ENCODE measurements at places on chromosomes 7 and 10.

- no peak for DNase-seq
Observed at GRCh38 chr10:92146107-92146506, 144.8 kb downstream of the CPEB3 start.

DNA sequence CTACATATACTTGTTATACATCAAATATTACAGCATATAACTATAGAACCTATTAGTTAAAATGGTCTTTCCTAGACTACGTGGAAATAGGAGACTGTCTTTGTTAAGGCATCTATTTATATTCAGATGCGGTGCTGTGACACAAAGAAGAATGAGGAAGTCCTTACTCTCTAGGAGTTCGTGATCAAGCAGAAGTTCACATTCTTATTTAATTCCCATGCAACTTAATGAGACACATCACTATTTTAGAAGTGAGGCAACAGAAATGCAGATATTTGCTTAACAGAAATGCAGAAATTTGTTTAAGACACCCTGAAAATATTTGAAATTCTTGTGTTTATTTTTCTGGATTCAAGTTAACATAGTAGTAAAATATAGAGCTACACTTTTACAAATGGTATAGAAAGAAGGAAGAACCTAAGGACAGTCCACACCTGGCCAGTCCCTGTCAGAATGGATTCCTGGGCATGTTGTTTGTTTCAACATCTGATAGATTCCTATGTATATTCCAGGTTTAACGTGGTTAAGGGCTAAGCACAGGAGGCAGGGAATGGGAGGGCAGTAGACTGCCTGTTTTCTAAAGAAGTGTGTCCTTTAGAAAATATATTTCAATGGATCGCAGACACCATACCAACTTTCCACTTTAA, 70.6 kb upstream of the NXPH1 start:
- no peak for DNase-seq

DNA sequence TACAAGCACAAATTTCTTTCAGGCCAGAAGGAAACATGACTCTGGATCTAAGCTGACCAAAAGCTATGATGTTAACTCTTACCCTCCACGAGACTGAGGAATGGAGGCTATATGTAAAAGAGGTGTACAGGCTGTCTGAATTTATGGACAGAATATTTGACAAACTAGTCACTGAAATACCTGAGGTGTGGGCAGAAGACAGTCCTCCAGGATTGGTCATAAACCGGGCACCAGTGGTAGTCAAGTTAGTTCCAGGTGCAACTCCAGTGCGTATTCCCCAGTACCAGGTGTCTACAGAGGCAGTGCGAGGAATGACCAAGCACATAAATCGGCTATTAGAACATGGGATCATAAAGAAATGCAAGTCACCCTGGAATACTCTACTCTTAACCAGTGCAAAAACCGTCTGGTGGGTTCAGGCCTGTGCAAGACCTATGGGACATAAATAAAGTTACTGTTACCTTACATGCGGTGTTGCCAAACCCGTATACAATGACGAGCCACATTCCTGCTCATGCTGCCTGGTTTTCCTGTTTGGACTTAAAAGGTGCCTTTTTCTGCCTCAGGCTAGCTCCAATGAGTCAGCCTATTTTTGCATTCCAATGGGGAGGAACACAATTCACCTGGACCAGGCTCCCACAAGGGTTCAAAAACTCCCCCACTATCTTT, 6.7 kb upstream of the CYREN start:
- no peak for DNase-seq

DNA sequence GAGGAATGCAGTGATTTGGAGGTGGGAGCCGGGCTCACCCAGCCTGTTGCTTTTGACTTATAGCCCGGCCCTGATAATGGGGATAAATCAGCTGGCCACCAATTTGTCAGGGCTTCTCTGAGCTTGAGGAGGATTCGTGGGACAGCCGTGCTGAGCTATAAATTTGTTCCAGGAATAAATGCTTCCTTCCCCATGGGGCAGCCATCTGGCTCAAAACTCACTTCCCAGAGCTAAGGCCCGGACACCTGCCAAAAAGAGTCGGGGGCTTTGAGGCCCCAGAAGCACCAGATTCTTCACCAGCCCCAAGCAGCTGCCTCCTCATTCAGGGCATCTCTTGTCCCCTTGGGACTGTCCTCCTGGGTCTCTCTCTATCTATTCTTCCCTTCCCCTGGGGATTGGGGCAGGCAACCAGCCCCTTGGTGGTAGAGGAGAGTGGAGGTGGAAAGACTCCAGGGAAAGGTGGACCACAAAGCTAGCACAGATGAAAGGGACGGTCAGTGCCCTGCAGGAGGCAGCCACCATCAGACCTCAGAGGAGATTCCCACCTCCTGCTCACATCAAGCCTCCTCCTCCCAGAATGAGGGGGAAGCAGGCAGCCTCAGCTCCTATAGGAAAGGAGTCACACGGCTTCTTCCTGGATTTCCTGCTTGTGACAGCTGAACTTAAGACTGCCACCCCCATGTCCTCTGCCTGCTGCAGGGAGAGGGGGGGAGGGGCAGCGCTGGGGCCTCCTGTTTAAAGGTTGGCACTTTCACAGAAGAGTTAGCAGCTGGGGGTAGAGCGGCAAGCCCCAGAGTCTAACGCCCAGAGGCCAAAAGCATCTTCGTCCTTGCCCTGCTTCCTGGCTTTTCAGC, 44.2 kb upstream of the LRRC4 start:
- DNase-seq = no peak

DNA sequence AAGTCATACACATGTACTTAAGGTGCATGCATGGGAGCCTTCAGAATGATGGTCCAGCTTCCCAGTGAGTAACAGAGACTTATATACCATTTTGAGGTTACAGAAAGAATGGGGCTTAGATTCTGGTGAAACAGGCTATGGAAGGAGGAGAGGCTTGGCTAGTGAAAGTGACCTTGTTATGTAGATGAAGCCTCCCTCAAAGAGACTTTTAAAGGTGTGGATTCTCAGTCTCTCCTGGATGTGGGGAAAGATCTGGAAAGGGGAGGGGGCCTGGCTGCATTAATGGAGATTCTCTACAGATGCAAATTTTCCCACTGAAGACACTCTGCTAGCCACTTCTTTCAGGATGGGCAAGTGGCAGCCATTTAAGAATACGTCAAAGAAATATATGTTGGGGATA, 5.5 kb downstream of the RASSF4 start:
- DNase-seq = no peak

- no peak for DNase-seq
Observed at GRCh38 chr10:1022413-1022812, 3.2 kb downstream of the IDI2 start.

DNA sequence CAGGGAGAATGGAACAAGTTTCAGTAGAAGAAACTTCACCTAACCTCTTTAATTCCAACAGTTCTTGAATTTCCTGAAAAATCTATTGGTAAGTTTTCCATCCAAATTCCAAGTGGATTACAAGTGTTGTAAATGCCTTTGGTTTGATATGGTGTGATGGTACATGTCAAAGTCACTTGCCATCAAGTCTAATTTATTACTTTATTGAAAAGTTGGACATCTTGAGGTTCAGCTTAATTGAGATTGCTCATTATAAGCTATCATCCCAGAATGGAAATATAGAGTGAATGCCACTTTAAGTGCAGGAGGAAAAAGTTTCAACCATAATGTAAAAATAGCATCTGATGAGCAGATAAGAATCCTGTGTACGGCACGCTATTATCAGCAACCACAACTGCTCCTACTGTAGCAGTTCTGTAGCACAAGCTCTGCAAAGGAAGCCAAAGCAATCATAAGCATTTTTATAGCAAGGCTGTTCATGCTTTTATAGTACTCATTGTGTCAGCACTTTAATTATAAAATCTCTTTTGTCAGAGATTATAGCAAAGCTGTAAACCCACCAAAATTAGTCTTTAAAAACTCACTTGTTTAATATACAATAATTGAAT, 991.8 kb upstream of the PHF14 start:
- DNase-seq = no peak

GRCh38 chr10:13492493-13493180, 36.2 kb downstream of the BEND7 start:
- DNase-seq = no peak

- peak; percentile 13 for DNase-seq
Observed at GRCh38 chr7:27095050-27095896, 527 bp downstream of the HOXA1 start.

- DNase-seq = no peak
Observed at GRCh38 chr7:129875745-129876411, 76.9 kb downstream of the UBE2H start.

GRCh38 chr10:75744261-75744660, 312.8 kb downstream of the LRMDA start:
- no peak for DNase-seq

GRCh38 chr7:15560968-15561367, 847 bp downstream of the AGMO start:
- no peak for DNase-seq

GRCh38 chr7:33941418-33941817, 36.1 kb downstream of the BMPER start:
- no peak for DNase-seq

DNA sequence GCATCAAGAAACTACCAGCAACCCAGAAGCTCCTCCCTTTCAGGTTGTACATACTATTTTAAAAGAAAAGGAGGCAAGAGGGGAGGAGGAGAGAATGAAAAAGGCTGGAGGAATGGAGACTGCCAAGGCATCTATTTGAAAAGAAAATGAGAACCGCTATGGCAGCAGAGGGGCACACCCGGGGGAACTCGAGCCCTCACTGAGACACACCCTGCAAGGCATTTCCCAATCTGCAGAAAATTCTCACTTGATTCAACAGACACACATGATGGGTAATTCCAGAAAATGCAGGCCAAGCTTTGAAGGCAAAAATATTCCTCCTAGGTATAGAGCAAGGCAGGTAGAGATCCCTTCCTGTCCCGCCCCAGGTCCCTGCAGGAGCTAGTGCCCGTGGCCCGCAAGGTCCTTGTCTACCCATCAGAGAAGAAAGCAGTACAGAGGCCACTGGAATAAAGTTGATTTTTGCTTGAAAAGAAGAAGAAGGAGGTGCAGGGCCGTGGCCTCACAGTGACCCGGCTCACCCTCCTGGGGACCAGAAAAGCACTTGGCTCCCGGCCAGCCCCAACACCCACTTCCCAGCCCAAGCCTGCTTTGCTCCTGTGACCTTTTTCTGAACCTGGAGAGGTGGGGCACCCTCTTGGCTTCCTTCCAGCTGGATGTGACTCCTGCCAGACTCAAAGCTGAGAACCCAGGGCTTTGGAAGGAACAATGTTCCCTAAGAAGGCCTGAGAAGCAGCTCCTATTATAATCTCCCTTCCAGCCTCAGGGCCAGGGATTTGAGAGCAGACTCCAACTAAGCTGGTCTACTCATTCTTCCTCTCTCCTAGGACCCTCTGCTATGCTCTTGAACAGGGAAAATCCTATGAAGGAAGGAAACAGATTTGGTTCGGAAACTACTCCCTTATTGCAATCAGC, 6.2 kb upstream of the PIK3CG start:
- DNase-seq = no peak

GRCh38 chr7:97005183-97006054, at the start of gene DLX6:
Gene DLX6, plus strand, starts transcription at chr7:97005553. Its CDS starts 425 bp downstream, at chr7:97005978.
- no peak for DNase-seq

- no peak for DNase-seq
Observed at GRCh38 chr10:12822126-12822892, 179.2 kb downstream of the CCDC3 start.

- DNase-seq = no peak
Observed at GRCh38 chr10:75650648-75651047, 219.2 kb downstream of the LRMDA start.

DNA sequence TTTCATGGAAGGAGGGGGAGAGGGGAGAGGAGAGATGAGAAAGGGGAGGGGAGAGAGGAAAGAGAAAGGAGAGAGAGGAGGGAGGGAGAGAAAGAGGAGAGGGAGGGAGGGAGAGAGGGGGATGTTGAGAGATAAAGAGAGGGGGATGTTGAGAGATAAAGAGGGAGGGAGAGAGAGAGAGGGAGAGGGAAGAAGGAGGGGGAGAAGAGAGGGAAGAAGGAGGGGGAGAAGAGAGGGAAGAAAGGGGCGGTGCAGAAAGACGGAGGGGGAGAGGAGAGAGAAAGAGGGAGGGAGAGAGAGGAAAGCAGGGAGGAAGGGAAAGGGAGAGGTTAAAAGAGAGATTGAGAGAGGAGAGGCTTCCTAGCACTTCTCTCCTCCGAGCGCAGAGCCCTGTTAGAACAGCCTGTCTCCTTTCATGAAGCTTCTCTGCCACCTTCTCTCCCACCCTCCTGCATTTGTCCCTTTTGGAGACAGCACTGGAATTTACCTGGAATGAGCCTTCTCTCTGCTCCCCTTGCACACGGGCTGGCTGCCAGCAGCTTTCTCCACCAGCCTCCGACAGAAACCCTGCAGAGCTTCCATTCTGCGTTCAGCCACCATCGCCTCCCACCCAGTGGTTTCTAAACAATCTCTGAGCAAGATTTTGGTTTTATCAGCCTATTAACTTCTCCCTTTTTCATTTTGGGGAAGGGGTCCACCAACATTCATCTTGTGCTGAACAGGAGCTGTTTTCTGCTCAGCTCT, 74.0 kb upstream of the CARD11 start:
- no peak for DNase-seq

DNA sequence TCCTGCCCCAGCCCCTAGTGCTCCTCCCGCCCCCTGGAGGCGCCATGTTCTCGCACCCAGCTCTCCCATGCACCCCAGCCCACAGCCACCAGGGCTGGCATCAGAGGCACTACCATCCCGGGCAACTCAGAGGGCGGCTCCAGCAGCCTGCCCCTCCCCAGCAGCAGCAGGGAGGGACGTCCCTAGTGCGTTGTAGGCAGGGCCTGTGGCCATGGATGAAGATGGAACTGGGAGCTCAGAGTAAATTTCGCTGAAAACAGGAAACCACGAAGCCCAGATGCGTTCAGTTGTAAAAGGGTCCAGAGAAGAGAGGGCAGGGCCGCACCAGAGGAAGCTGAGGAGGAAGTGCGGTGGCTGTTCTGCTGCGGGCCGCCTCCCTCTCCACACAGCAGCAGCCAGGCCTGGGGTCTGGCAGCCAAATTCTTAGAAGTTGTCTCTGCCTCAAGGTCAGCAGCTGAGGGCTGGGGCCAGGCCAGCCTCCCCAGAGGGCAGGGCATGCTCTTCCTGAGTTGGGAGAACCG, 24.6 kb downstream of the VSIR start:
- peak; percentile 53 for DNase-seq

GRCh38 chr7:130492523-130493274, 814 bp downstream of the MEST start:
- no peak for DNase-seq

- peak; percentile 47 for DNase-seq
Observed at GRCh38 chr7:98420966-98421612, 20.2 kb upstream of the BAIAP2L1 start.

DNA sequence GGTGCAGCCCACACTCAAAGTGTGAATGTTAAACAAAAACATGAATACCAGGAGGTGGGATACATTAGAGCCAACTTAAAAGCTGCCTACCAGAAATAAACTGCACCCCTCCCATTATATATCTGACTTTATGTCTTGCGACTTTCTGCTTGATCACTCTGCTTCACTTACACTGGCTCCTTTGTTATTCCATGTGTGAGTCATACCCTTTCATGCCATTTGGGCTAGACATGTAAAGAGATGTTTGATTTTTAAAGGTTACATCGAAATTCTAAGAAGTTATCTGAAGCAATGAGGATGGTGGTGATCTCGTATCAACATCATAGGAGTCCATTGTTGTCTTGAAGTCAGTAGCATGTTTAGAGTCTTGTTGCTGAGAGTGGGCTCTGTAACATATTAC, 31.6 kb upstream of the ETV1 start:
- no peak for DNase-seq

GRCh38 chr7:117715784-117716445, 157.3 kb downstream of the CTTNBP2 start:
- no peak for DNase-seq

- DNase-seq = no peak
Observed at GRCh38 chr7:16712916-16713315, 40.6 kb upstream of the TSPAN13 start.
